ENCODE measurements at places on chromosomes 5 and 9. TPM values are rescaled to one million over a fixed set of nuclear protein-coding genes. Genes with fewer than 3 reads are reported as not detected.

The FOXI1 gene
- not detected for total RNA-seq

The DMRT3 gene
- total RNA-seq = not detected

The DROSHA gene
- 40.5 TPM for total RNA-seq

The HACD4 gene
- total RNA-seq = 25.9 TPM

The WHRN gene
- 5.6 TPM for total RNA-seq

The PPP2CA gene
- total RNA-seq = 47.5 TPM

The SLC25A25 gene
- total RNA-seq = 5.5 TPM

The SH3GLB2 gene
- total RNA-seq = 138 TPM

The LCP2 gene
- not detected for total RNA-seq

The IFNA2 gene
- not detected for total RNA-seq

The LNPEP gene
- total RNA-seq = 71.5 TPM

The HTR1A gene
- not detected for total RNA-seq

The ADRA1B gene
- 13.7 TPM for total RNA-seq

The ANGPTL2 gene
- total RNA-seq = under 0.01 TPM

The SIT1 gene
- not detected for total RNA-seq

The C8G gene
- total RNA-seq = 3.9 TPM

The RIMOC1 gene
- total RNA-seq = 13.0 TPM

The NSUN2 gene
- total RNA-seq = 35.7 TPM

The MEIKIN gene
- 0.54 TPM for total RNA-seq

The HMMR gene
- 3.5 TPM for total RNA-seq

The FBN2 gene
- 194 TPM for total RNA-seq

The MORN5 gene
- not detected for total RNA-seq

The PCDHA1 gene
- not detected for total RNA-seq

The GLDC gene
- total RNA-seq = not detected

The TLE1 gene
- 117 TPM for total RNA-seq

The FAM169A gene
- total RNA-seq = 3.1 TPM

The AGXT2 gene
- not detected for total RNA-seq

The CNTNAP3B gene
- 2.1 TPM for total RNA-seq

The SLC45A2 gene
- total RNA-seq = 0.79 TPM

The CDC26 gene
- 34.7 TPM for total RNA-seq

The ISL1 gene
- total RNA-seq = not detected

The HRCT1 gene
- 0.39 TPM for total RNA-seq

The ADAM19 gene
- 22.4 TPM for total RNA-seq

The BTNL8 gene
- total RNA-seq = not detected

The PDCD1LG2 gene
- 13.1 TPM for total RNA-seq

The GCNT1 gene
- 37.3 TPM for total RNA-seq

The PCDHGA7 gene
- total RNA-seq = 5.5 TPM

The ASPN gene
- not detected for total RNA-seq

The TXNDC8 gene
- total RNA-seq = not detected

The AKNA gene
- 31.8 TPM for total RNA-seq

The UBTD2 gene
- 50.0 TPM for total RNA-seq

The IFNA13 gene
- under 0.01 TPM for total RNA-seq

The TSLP gene
- not detected for total RNA-seq

The ZNF883 gene
- total RNA-seq = 4.7 TPM

The IRX4 gene
- not detected for total RNA-seq

The HTR4 gene
- not detected for total RNA-seq

The ADAMTS12 gene
- 3.9 TPM for total RNA-seq

The ACTBL2 gene
- total RNA-seq = 2.7 TPM

The PDE8B gene
- not detected for total RNA-seq

The SYNPO gene
- total RNA-seq = not detected

The TEX48 gene
- total RNA-seq = not detected
